Breast epithelium (tissue), 4 donors: ENCODE measurements at places on chromosomes 4 and X. TPM values are rescaled to one million over a fixed set of nuclear protein-coding genes. Genes with fewer than 3 reads are reported as not detected.

- peaks cover 9% of the 10 kb centered on the region for H3K27me3 ChIP-seq
- no peaks in the 10 kb centered on the region for H3K36me3 ChIP-seq
- no peaks in the 10 kb centered on the region for H3K4me1 ChIP-seq
- no peak for DNase-seq
- H3K27ac ChIP-seq = no peak overlapping the region
- H3K4me3 ChIP-seq = no peak overlapping the region
Observed at GRCh38 chrX:123357941-123358340, 173.9 kb downstream of the GRIA3 start.

Gene VSIG1
- not detected for total RNA-seq

DNA sequence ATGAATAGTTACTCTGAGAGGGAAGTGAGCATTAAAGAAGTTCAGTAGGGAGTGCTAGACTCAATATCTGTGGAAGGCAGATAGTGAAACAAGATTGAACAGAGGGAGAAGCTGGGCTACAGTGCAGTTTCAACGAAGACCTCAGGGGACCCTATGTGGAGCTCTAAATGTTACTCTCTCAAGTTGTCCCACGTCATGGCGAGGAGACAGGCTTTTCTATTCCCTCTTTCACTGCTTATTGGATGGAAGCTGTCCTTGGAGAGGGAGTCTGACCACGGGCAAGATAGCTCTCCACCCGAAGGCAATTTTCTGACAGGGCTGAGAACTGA is 42.3 kb upstream of the CCSER1 start:
- H3K4me1 ChIP-seq = no peaks in the 10 kb centered on the region
- no peak for DNase-seq
- H3K4me3 ChIP-seq = no peak overlapping the region
- no peaks in the 10 kb centered on the region for H3K36me3 ChIP-seq

Gene FATE1
- total RNA-seq = not detected

- no peak overlapping the region for H3K4me3 ChIP-seq
- no peaks in the 10 kb centered on the region for H3K27me3 ChIP-seq
- no peak for DNase-seq
- H3K27ac ChIP-seq = peak overlapping the region; percentile 73
- H3K36me3 ChIP-seq = no peaks in the 10 kb centered on the region
Observed at GRCh38 chr4:118760493-118760892, 75.3 kb downstream of the METTL14 start.

GRCh38 chrX:12999422-12999821 is 24.5 kb downstream of the TMSB4X start:
- H3K27me3 ChIP-seq = no peaks in the 10 kb centered on the region
- DNase-seq = no peak
- H3K4me1 ChIP-seq = no peaks in the 10 kb centered on the region
- H3K4me3 ChIP-seq = peak overlapping the region; percentile 26
- no peaks in the 10 kb centered on the region for H3K36me3 ChIP-seq
